ENCODE measurements at places on chromosomes 1 and 21. TPM values are rescaled to one million over a fixed set of nuclear protein-coding genes. Genes with fewer than 3 reads are reported as not detected.

Gene NBPF14
- total RNA-seq: 15.6 TPM

Gene TDRD5
- total RNA-seq: 0.06 TPM

Gene DIRAS3
- total RNA-seq: 1.4 TPM

Gene C1orf159
- 15.4 TPM for total RNA-seq

Gene FOXJ3
- total RNA-seq: 19.8 TPM

Gene NHLH1
- total RNA-seq: 0.48 TPM

Gene AMY2A
- not detected for total RNA-seq

Gene PTPRF
- 106 TPM for total RNA-seq

Gene BCL2L15
- 0.59 TPM for total RNA-seq

Gene LAD1
- 0.56 TPM for total RNA-seq

Gene BCAS2
- total RNA-seq: 28.4 TPM

Gene ITLN2
- 0.24 TPM for total RNA-seq

Gene RGS8
- total RNA-seq: not detected

Gene CHI3L1
- total RNA-seq: not detected

Gene XKR8
- 5.0 TPM for total RNA-seq

Gene SH2D5
- 17.1 TPM for total RNA-seq

Gene EFCAB7
- total RNA-seq: 2.3 TPM

Gene PLEKHG5
- total RNA-seq: 2.4 TPM

Gene LCA5L
- total RNA-seq: 1.6 TPM

Gene ODR4
- 15.0 TPM for total RNA-seq

All from A549 treated with CORT108297 at 1 μM for 4 hours (cell line).